Cardiac septum (tissue), 1 donor: ENCODE measurements at places on chromosomes 3 and 15. TPM values are rescaled to one million over a fixed set of nuclear protein-coding genes. Genes with fewer than 3 reads are reported as not detected.
A peak's percentile ranks its signal among the peaks of the same experiment; 100 is the strongest.

- DNase-seq: no peak
Measured at GRCh38 chr3:11611341-11611799, 32.3 kb downstream of the VGLL4 start.

PPP1R14D gene
- total RNA-seq: not detected

TERC gene
- total RNA-seq: 0.86 TPM

CCR3 gene
- not detected for total RNA-seq

- no peak for DNase-seq
Measured at GRCh38 chr15:43465100-43465499, 27.9 kb downstream of the TP53BP1 start.

DNA sequence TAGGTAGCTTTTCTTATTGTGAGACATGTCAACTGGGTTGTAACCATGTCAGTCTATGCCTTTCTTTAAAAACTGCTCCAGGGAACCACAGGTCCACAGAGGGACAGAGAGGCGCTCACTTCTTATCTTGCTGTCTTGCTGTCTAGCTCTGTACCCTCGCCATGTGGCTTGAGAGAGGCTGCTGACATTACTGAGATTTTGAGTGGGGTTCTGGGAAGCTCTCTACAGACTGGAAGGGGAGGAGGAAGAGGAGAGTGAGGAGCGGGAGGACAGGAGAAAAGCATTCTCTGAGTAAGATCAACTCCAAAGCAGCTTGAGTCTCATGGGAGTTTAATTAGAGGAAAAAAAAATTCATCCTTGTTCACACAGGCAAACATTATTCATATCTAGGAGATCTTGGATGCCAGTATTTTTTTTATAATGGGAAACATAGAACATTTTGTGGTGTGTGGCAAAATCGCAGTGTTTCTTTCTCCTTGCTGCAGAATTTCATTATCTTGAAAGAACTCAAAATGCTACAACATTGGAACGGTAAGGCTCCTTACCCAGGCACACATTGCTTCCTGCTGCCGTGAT lies 1037.0 kb upstream of the NR2F2 start:
- no peak for DNase-seq

- DNase-seq: no peak
Measured at GRCh38 chr15:72086010-72086697, 31.8 kb downstream of the MYO9A start.

DNA sequence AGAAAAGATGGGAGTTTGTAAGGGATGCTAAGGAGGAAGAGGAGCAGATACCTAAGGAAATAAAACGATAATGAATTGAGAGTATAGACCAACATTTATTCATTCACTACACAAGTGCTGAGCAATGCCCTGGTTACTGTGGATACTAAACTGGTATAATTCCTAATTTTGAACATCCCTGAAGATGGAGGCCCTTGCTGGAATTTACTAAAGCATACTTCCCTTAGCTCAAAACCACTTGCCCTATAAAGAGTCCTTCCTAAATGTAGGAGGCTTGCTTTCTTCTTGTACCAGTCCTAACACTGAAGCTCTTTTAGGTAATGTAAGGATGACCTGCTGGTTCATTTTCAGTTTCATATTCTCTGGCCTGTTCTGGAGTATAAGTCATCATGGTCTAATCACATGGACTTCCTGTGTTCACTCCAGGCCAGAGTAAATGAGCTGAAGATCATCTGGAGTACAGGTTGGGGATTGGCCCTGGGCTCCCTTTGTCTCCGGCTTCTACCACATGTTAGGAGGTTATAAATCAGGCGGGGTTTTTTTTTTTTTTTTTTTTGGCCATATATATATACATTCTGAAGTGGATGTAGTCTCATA lies 40.1 kb upstream of the MTMR10 start:
- no peak for DNase-seq

RASGRP1 gene
- total RNA-seq: 2.2 TPM

DNA sequence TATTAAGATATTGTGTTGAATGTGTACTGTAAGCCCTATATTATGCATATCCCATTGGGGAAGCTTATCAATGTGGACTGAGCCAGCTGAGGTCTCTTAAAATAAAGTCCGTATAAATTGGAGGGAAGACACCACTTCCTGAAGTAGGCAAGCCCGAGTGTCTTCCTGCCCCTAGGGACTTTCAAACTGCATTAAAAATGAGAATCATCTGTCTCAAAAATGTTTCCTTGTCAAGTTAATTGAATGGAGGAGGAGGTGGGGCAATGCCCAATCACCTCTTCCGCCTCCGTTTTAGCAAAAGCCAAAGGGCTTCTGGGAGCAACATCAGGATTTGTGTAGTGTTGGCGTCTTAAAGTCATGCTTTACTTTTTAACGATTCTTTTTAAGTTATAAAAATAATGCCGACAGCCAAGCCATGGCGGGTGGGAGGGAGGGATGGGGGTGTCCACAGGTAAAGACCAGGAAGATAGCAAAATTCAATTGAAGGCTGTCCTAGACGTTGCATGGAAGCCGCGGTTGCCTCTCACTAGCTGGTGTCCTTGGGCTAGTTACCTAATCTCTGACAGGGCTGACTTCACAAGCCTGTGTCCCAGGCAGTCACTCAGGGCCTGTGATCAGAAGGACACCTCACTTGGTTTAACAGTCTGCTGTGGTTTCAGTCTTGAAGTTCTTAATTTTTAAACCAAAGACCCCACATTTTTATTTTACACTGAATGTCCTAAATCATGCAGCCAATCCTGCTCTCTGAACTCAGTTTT lies 524.9 kb upstream of the PROK2 start:
- DNase-seq: no peak

CYP1A2 gene
- total RNA-seq: not detected

DNA sequence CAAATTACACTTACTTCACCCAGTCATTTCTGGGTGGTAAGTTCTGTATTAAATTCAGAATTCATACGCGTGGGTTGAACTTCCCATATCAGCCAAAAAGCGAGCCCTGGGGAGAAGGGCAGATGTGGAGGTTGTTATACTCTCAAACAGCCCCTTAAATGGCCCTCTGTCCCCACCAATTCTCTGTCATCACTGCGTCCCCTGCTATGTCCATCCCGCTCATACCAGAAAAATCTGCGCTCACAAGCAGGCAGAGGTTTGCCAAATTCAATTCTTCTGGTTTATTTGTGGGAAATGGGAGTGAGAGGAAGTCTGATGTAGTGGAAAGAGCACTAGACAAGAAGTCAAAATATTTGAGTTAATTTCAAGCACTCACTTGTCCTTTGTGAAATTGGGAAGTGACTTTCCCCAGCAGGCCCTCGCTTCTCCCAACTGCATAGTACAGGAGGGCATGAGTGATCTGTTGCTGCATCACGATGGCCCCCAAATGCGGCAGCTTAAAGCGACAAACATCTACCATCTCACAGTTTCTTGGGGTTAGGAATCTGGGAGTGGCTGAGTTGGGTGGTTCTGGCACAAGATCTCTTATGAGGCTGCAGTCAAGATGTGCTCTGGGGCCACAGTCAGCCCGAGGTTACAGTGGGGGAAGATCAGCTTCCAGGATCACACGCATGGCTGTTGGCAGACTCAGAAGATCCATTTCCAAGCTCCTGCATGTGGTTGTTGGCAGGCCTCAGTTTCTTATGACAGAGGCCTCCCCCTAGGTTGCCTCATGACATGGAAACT lies 67.7 kb downstream of the CPN2 start:
- DNase-seq: peak; percentile 58

GRIP2 gene
- total RNA-seq: 67.8 TPM

GRCh38 chr3:146814601-146815315 lies 209.6 kb upstream of the PLSCR5 start:
- DNase-seq: no peak
